ENCODE measurements at places on chromosomes 3 and 15. TPM values are rescaled to one million over a fixed set of nuclear protein-coding genes. Genes with fewer than 3 reads are reported as not detected.

The GOLGA6D gene
- not detected for total RNA-seq

The NR2E3 gene
- not detected for total RNA-seq

The ECE2 gene
- not detected for total RNA-seq

GRCh38 chr15:93167291-93167690 is 78.3 kb upstream of the RGMA start:
- H3K4me1 ChIP-seq: peaks cover 7% of the 10 kb centered on the region
- H3K4me3 ChIP-seq: no peak overlapping the region
- no peak for DNase-seq
- H3K36me3 ChIP-seq: no peaks in the 10 kb centered on the region
- peaks cover 30% of the 10 kb centered on the region for H3K27me3 ChIP-seq

GRCh38 chr3:34067536-34068051 is 269.2 kb downstream of the PDCD6IP start:
- peaks cover 4% of the 10 kb centered on the region for H3K36me3 ChIP-seq
- H3K4me3 ChIP-seq: no peak overlapping the region
- peaks cover 2% of the 10 kb centered on the region for H3K4me1 ChIP-seq
- no peak overlapping the region for H3K27ac ChIP-seq
- H3K27me3 ChIP-seq: no peaks in the 10 kb centered on the region
- DNase-seq: no peak

DNA sequence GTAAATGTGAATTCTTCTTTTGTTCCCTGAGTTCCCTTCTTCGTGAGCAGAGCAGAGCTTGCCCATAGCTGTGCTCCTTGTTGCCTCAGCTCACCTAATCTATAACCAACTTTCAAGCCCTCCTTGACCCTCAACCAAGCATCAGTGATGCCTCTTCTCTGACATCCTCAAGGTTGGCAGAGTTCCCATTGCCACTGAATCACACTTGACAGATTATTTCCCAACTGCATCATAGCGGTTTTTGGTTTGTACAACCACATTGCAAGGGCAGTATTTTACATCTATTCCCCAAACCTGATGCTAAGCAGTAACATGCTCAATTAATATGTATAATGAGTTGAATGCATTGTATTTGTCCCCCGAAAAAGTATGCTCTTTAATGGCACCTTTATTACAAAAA is 133.0 kb upstream of the SNTN start:
- no peak overlapping the region for H3K4me3 ChIP-seq
- H3K4me1 ChIP-seq: no peaks in the 10 kb centered on the region
- DNase-seq: no peak

DNA sequence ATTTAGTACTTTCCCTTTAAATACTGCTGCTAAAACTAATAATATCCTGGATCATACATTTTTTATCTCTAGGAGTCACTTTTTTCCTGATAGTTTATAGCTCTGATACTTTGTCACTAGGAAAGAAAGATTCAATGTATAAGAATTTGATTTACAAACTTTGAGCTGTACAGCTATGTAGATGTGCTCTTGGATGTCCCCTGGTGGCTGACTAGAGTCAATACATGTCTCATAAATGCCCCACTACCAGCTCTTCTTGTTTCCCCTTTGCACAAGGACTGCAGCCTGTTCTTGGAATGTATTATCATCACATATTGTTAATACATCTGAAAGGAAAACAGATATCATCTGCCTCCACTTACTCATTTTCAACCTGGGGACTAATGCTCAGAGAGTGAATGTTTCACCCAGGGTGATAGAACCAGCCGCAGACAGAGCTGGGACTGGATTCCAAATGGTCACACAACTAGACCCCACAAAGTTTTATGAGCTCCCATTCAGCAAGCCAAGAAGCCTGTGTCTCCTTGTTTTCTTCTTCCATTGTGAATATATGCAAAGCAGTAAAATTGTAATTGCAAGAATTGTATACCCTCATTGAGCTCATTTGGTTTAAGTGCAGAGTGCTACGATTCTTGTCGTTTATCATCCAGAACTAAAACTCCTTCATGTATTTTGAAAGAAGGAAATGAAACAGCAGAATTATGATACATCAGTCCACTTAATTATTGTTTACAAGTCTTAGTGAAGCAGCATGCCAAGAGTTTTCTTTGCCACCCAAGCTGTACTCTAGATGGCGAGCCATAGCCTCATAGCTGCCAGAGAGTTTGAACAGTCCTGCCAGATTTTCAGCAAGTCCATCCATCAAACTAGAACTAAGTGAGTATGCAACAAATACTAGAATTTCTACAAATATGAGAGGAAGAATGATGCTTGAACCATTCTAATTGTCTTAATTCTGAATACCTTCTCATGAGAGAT is 261.6 kb upstream of the LMCD1 start:
- no peak for DNase-seq
- peaks cover 9% of the 10 kb centered on the region for H3K4me1 ChIP-seq
- no peaks in the 10 kb centered on the region for H3K27me3 ChIP-seq
- H3K27ac ChIP-seq: no peak overlapping the region

DNA sequence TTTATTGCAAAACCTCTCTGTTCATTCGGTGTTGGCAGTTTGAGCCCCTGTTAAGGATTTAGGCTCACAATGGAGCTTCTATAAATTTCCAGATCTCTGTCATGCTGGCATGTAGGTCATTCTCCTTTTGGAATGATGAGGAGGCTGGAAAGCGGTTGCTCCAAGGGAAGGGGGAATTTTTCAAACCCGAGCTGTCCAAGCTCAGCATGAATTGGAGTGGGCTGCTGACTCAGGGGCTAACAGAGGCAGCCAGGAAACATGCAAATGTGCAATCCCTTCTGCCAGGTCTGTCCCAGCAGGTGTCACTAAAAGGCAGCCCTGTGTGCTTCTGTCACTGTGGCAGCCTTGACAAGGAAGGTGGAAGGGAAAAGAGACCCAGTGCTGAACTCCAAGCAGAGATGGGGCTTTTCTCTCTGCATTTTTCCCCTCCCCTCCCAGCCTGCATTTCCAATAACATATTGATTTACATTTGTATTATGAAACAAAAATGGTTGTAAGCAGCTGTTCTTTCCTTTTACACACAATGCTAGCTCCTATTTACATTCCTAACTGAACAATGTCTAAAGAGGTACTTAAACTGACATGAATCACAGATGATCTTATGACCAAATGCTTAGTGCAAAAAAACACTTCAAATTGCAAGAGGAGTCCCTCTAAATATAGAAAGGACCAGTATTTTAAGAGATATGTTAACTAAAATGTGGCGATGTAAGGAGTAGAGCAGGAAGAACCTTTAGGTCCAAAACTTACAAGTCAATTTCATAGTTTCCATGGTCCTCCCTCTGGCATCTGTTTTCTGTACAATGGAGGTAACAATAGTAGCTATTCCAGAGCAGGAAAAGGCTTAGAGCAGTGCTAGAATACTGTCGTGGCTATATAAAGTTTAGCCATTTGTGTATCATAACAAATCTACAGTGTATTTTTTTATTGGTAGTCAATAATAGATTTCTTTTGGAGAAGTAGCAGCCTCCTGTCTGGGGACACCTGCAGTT is 84.5 kb upstream of the ATP10A start:
- peaks cover 10% of the 10 kb centered on the region for H3K4me1 ChIP-seq
- H3K36me3 ChIP-seq: no peaks in the 10 kb centered on the region
- DNase-seq: no peak
- H3K4me3 ChIP-seq: no peak overlapping the region

DNA sequence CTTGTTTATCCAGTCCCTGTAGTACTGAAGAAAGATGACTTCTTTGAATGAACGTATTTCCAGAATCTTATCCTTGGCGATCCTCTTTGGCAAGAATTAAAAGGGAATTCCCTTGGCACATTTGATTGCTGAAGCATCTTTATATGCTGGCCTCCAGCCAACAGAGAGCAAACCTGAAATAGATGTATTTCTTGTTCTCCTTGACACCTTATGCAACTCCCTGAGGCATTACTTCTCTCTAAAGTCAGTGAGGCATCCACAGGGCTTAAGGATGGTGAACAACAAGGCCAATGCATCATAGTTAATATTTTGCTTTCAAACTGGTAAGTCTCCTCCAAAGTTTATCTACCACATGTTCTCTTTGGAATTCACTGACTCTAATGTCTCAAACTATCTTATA is 450.9 kb upstream of the THRB start:
- H3K4me1 ChIP-seq: no peaks in the 10 kb centered on the region
- no peak overlapping the region for H3K4me3 ChIP-seq
- H3K27me3 ChIP-seq: no peaks in the 10 kb centered on the region
- no peaks in the 10 kb centered on the region for H3K36me3 ChIP-seq
- DNase-seq: no peak
- no peak overlapping the region for H3K27ac ChIP-seq

- no peaks in the 10 kb centered on the region for H3K27me3 ChIP-seq
- no peak for DNase-seq
- H3K36me3 ChIP-seq: no peaks in the 10 kb centered on the region
- no peak overlapping the region for H3K4me3 ChIP-seq
Measured at GRCh38 chr3:32200490-32200889, 38.0 kb upstream of the CMTM8 start.

Data from osteocyte (in vitro differentiated cells).